GOT3 (cell line): ENCODE measurements at places on chromosomes 3 and 15.

DNA sequence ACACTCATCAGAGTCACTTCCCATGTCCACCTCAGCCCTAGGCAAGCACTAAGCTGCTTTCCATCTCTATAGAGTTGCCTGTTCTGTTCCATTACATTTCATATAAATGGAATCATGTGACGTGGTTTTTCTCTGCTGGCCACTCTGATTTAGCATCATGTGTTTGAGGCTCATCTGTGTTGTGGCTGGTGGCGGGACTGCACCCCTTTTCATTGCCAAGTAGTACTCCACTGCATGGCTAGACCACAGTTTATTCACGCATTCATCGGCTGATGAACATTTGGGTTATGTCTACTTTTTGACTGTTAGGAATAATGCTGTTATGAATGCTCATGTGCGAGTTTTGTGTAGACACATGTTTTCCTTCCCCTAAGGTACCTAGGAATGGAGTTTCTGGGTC, 114.9 kb downstream of the TMEM266 start:
- no peak for DNase-seq

DNA sequence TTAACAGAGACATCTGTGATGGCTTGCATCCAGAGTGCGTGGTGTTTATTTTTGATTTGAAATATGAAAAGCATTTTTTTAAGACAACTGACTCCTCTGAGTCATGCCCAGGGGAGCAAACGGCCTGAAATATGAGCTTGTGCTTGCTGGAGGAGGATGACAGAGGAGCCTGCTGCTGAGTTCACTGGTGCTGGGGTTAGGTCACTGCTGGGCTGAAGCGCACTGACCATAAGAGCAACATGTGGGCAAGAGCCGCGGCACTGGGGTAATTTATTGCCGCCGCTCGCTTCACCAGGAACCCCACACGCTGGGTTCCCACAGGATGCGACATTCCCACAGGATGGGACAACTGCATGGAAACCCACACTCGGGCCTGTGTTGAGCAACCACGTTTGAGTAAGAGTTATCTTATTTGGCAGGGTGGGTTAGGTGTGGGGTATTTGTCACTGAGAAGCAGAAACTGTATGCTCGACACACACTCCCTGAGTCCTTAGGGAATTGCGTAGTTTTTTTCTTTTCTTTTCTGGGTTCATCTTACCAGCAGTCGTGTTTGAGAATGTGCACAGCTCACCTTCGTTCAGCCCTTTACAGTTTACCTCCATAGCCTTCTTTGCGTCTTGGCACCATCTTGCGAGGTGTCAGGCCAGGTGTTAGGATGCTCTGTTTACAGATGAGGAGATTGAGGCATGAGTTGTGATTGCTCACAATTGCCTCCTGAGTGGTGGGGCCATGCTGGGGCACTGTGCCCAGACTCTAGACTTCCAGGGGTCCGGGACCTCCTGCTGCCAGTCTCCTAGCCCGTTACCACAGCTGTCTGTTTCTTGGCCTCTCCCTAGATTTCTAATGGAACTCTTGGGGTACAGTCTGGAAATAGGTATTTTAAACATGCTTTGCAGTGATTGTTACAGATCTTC, 60.4 kb downstream of the SMAD3 start:
- DNase-seq = peak; percentile 81

DNA sequence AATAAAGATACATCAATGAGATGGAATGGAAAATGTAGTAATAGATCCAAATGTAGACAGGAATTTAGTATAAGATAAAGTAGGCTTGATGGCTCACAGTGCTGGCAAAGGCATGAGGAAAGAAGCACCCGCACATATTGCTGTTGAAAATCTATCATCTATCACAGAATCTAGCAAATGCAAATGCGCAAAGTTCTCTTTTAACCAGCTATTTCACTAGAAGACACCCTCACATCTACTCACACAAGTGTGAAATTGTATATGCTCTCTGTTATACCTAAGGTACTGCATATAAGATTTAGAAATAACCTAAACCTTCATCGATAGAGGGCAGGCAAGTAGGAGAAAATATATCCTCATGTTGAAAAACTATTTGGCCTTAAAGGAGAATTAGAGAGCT, 756.7 kb upstream of the SEMA6D start:
- no peak for DNase-seq

GRCh38 chr3:3629911-3630310, 169.3 kb upstream of the LRRN1 start:
- no peak for DNase-seq

DNA sequence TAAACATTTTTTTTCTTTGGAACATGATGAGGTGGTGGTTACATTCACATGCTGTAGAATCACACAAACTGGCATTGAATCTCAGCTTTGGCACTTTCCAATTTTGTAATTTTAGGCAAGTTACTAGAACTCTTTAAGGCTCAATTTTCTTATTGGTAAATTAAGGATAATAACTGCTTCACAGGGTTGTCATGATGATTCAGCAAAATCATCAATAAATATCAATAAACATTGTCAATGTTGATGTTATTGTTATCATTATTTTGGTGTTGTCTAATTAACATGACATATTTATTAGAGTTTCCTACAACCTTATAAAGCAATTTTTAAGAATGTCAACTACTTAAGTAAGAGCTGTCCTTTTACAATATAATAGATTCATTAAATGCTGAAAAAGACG, 1.6 kb downstream of the MDFIC2 start:
- no peak for DNase-seq

- DNase-seq = no peak
Observed at GRCh38 chr3:13332158-13332557, 88.0 kb downstream of the NUP210 start.

DNA sequence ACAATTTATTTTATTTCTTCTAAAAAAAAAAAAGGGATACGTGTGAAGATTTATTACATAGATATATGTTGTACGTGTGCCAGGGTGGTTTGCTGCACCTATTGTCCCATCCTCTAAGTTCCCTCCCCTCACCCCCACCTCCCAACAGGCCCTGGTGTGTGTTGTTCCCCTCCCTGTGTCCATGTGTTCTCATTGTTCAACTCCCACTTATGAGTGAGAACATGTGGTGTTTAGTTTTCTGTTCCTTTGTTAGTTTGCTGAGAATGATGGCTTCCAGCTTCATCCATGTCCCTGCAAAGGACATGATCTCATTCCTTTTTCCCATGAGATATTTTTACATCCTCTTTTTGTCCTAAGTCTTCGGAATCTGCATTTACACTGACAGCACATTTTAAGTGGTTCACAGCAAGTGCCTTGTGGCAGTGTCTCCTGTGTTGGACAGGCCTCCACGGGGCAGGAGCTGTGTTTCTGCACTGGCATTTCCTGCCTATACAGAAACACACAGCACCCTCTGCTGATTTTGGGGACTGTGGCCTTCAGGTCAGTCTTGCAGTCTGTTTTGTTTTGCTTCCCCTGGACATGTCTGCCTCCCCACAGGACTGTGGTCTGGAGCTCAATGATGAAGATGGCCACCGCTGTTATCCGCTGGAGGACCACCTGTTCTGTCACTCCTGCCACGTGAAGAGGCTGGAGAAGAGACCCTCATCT, 12.7 kb upstream of the SACM1L start:
- DNase-seq = no peak

GRCh38 chr3:87164245-87164644, 62.9 kb upstream of the CHMP2B start:
- DNase-seq = no peak
